ENCODE measurements at places on chromosomes 5 and 9.

- DNase-seq = peak; percentile 1
Observed at GRCh38 chr5:21125238-21125983, 1137.4 kb upstream of the CDH18 start.

- no peak for DNase-seq
Observed at GRCh38 chr5:137487600-137487999, 11.5 kb downstream of the SPOCK1 start.

GRCh38 chr5:150391064-150391834 is 21.5 kb downstream of the CD74 start:
- no peak for DNase-seq

- DNase-seq = no peak
Observed at GRCh38 chr5:2023196-2023595, 140.5 kb upstream of the IRX4 start.

- DNase-seq = no peak
Observed at GRCh38 chr5:32029781-32030180, 144.3 kb downstream of the GOLPH3 start.

DNA sequence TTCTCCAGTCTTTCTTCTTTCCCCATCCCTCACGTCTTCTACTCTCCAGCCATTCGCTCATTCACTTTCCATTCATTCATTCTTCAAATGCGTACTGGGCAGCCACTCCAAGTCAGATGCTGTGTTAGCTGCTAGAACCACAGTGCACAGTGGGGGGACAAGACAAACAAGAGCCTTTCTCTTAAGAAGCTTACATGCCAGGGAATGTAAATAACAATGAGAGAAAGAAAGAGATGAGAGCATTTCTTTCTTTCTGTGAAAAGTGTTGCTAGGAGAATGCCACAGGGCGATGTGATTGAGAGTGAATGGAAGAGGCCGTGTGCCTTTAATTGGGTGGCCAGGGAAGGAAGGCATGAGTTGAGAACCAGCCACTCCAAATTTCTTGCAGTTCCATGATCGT is 46.3 kb upstream of the SMIM23 start:
- no peak for DNase-seq

- DNase-seq = no peak
Observed at GRCh38 chr5:139335811-139336210, 5.8 kb upstream of the PAIP2 start.

- no peak for DNase-seq
Observed at GRCh38 chr9:2615497-2615896, 6.1 kb upstream of the VLDLR start.

GRCh38 chr9:13487936-13488335 is 208.4 kb upstream of the MPDZ start:
- DNase-seq = no peak

DNA sequence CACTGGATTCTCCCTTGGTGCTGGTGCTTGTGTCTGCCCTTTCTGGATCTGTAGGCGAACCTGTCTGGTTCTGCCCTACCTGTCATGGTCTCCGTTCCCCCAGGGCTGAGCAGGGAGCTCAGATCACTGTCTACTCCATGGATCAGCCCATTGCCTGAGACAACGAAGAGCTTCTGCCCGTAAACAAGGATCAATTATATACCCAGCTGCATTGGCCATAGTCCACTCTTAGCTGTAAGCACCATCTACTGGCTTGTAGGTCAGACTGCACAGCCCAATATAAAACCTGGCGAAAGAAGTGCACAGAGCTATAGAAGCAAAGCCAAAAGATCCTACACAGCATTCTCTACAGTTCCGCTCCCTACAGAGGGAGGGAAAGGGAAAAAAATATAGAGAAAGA is 181.5 kb upstream of the RPS23 start:
- DNase-seq = no peak

- no peak for DNase-seq
Observed at GRCh38 chr5:106921567-106921966, 749.2 kb downstream of the EFNA5 start.

DNA sequence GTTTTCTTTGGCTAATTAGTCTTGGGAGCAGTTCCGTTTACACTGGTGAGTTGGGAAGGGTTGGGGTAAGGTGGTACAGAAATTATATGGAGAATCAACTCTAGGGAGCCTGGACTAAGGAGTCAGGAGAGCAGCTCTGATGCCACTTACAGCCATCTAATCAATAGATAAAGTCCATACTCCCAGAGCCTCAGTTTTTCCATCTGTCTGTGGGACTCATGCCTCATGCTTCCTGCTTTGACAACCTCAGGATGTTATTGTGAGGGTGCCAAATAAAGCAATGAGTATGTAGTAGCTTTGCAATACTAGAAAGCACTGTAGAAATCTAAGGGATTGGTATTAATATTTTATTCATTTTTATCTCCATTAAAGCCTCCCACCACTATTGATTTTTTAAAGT is 105.0 kb downstream of the GALNT10 start:
- no peak for DNase-seq

GRCh38 chr5:177370488-177371119 is 12.9 kb downstream of the RGS14 start:
- DNase-seq = no peak

GRCh38 chr9:129486756-129487657 is 133.9 kb downstream of the C9orf50 start:
- no peak for DNase-seq

GRCh38 chr9:129834489-129835127 is 467 bp downstream of the C9orf78 start:
- no peak for DNase-seq

DNA sequence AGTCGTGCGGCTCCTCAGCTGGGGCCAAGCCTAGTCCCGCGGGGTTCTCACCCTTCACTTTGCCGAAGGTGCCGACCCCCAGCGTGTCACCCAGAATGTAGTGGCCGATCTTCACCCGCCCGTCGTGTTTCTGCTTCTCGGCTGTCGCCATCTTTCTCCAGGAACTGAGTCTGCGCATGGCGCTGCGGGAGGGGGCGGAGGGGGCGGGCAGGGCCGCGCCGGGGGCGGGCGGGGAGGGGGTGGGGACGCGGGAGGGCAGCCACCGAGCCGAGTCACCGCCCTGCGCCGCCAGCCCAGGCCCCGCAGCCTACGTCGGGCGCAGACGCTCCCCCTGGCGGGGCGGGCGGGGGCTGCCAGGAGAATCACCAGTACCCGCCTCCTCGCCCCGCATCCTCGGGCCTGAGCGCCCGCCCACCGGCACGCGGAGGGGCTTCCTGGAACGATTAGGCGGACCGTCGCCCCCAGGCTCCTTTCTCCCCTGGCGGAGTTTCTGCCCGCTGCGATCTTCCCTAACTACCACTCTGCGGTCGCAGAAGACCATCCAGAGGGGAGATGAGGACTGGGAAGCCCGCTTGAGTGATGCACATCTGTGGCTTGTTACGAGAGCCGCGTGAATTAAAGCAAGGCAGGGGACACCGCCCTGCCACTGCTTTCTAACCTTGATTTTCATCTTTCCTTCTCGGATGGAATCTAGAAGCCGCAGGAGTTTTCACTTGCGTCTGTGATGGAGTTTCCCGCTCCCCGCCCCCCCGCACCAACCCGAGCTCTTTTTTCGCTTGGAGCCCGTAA is at the start of gene PRKAA1:
TSS of gene PRKAA1 (minus strand) at position 363 of the 789 bp plus-strand sequence. CDS start at position 178, 185 bp downstream.
- peak; percentile 60 for DNase-seq

DNA sequence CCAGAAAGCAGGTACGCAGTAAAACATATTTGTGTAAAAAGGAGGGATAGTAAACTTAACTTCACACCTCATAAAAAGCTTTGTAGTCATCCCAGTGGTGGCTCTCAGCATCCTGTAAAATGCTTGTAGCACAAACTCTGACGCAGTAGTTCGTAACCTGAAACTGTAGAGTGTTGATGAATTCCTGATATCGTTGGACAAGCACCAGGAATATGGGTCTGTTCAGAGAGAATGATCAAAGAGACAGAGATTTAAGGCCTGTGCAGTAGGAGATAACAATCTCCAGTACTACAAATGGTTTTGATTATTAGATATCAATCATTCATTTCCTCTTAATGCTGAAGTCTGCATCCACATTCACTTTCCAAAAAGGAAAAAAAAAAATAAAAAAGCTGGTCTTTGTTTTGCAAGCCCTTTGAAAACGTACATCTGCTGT is 148.5 kb downstream of the KIAA0825 start:
- DNase-seq = no peak

- DNase-seq = no peak
Observed at GRCh38 chr5:62465985-62466925, 53.7 kb downstream of the IPO11 start.

DNA sequence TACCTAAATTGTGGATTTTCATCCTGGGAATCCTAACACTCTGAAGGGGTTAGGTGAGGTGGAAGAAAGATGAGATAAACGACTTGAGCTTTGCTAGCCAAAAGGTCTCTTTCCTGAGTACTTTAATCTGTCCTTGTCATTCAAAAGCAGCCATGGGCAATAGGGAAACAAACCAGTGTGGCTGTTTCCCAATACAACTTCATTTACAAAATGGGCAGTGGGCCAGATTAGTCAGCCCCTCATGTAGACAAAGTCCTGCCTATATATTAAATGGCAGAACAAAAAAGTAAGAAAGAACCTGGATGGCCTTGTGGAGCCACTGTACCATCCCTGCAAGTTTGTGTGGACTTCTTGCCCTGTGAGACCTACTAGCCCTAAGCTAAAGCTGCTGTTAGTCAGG is 51.0 kb upstream of the NFIL3 start:
- DNase-seq = no peak

- no peak for DNase-seq
Observed at GRCh38 chr5:78490709-78491485, 130.5 kb downstream of the SCAMP1 start.

- DNase-seq = peak; percentile 96
Observed at GRCh38 chr9:115262477-115262876, 144.5 kb upstream of the TNC start.

DNA sequence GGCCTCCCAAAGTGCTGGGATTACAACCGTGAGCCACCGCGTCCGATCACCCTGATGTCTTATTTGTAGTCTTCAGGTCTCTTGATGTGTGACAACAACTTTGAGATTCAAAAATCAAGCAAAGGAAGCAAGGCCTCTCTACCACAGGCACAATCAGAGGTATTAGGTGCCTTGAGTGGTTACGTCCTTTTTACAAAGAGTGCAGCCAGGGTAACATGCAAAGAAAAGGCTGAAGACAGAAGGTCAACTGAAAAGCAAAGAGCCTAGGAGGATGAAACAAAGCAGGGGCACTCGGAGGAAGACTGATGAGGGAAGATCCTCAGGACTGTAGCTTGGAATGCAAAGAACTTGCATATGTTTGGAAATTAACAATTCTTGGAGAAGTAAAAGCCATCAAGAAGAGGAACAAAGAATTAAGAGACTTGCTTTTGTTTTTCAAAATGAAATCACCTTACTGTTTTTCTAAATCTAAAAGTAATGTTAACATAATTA is 362.1 kb downstream of the EBF1 start:
- DNase-seq = no peak

DNA sequence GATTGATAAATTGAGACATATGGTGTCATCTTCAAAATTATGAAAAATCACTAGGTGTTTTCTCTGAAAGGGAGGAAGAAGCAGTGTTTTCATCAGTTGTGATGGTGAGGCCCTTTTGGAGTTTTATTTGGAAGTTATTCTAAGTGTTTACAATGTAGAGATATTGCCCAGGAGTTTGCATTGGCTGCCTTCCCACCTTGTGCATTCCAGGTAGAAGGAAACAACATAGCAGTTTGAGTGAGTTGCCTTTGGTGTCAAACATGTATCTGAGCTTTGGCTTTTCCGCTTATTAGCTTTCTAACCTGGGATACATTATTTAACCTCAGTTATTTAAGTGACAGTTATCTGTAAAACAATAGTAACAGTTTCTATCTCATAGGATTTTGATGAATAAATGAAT is 122.5 kb downstream of the SCAMP1 start:
- DNase-seq = no peak

GRCh38 chr9:8655071-8655470 is 855.5 kb upstream of the DMAC1 start:
- no peak for DNase-seq

DNA sequence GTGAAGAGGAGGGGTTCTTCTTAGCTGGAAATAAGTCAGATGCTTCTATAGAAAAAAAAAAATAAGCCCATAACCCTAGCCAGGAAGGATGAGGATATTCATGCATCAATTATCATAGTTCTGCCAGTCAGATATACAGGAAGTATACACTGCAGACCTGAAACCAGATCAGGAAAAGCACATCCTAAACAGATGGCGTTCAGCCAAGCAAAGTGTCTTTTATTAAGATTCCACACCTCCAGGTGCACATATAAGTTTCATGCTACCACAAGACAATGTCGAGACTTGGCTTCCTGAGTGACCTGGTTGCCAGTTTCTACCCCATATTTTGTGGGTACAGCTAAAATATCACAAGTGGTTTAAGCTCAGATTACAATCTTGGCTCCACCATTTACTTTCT is 108.3 kb downstream of the CETN3 start:
- DNase-seq = no peak

DNA sequence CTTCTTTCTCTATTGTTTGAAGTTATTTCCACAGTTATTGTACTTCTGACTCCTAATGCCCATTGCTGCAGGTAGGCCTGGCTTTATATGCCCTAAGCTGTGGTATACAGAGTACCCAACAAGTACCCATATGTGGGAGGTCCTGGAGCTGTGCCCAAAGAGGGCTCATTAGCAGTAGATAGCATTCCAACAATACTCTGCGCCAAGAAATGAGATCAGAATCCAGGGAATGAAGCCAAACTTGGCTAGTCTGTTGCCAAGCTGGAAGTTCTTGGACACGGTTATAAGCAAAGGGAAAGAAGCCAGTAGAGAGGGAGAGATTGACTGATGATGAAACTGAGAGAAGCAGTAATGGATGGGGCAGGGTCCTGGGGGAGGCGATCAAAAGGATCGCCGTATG is 29.7 kb upstream of the FAM169A start:
- no peak for DNase-seq

DNA sequence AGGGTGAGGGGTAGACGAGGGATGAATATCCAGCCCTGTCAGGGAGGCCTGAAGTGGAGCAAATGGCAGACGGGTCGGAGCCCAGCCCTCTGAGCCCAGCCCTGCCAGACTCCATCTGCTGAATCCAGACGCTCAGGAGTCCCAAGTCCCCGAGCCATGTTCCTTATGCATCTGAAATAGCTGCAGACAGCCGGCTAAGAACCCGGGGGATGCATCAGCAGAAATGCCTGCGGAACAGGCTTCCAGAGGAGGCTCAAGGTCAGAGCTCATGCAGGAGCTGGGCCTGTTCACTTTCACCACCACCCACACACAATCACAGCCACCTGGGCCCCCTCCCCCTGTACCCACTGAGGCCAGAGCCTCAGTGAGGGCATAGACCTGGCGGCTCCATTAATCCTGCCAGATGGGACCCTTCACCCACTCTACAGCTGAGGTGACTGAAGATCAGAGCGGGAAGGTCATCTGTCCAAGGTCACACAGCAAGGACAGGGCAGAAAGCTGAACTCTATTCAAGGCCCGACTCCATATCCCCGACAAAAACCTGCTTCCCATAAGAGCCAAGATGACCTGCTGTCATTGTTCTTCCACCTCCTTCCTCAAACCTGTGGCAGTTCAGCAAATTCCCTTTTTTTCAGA is 24.4 kb upstream of the AKNA start:
- no peak for DNase-seq

GRCh38 chr9:133129001-133129795 is 8.2 kb upstream of the RALGDS start:
- no peak for DNase-seq

- DNase-seq = no peak
Observed at GRCh38 chr5:38456657-38457399, 99.6 kb downstream of the LIFR start.

Measured in NCI-H1417 treated with DMSO at 0.1 percent for 48 hours (cell line).